ENCODE measurements at places on chromosomes 3 and 15.

- no peak for DNase-seq
Measured at GRCh38 chr3:182606905-182607504, 186.3 kb upstream of the ATP11B start.

GRCh38 chr3:44802011-44802410 is 40.4 kb downstream of the KIF15 start:
- no peak for DNase-seq

GRCh38 chr15:85541744-85542143 is 161.3 kb downstream of the AKAP13 start:
- no peak for DNase-seq

- no peak for DNase-seq
Measured at GRCh38 chr3:180447136-180447535, 154.8 kb upstream of the TTC14 start.

- DNase-seq: no peak
Measured at GRCh38 chr3:32480604-32481003, 22.0 kb downstream of the CMTM6 start.

DNA sequence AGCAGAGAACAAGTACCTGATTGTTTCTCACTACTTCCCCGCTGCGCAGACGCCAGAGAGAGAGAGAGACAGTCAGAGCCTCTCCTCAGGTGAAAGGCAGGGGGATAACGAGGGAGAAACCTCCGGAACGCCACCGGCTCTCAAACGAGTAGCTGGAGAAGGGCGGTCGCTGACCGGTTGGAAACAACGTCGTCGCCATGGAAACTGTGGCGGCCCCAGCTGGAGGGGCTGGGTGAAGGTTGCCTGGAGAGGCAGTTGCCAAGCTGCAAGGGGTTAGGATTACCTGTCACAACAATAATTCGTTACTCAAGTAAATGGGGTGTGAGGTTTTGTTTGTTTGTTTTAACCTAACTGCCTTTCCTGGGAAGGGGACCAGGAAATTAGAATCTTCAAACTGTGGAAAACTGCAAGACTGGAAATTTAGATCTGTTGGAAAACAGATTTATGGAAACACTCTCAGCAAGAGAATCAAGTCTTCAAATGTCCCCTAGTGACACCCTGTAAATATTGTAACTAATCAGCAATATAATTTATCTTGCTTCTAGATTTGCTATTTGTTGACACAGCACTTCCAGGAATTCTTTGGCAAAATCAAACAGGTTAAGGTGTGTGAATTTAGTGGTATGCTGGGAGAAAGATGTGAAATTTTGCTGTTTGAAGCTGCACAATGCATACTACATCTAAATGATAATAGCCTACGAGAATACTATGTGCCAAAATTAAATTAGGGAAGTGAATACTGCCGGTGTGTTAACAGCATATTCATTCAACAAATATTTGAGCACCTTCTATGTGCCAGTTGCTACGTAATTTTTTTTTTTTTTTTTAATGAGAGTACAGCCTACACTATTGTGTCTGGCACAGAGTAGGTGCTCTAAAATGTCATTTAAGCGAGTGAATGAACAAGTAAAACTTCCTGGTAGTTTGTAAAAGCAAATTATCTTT is at the start of gene DNAH12:
TSS of gene DNAH12 (minus strand) at position 164 of the 945 bp plus-strand sequence. CDS start 1,474 bp downstream, outside the sequence.
- DNase-seq: no peak

GRCh38 chr3:72092778-72093177 is 307.8 kb upstream of the PROK2 start:
- DNase-seq: no peak

DNA sequence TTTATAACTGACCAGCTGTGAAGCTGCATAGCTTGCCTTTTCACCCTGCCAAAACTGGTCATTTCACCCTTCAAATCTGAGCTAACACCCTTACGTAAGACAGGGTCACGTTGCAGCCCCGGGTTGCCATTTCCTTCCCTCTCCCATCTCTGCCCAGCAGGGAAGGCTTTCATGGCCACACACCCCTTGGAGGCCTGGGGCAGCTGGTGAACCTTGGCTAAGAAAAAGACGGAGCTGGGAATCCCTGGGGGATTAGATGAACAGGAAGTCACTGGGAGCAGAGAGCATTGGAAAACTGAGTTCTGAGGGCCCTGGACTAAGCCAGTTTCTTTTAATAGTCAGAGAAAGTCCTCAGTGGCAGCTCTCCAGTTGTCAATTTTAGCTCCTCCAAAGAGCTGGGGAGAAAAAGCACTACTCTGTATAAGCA is 67.8 kb downstream of the TTC23 start:
- DNase-seq: no peak

All from cortex of kidney (tissue), 1 donor.